Lower leg skin (tissue), 4 donors: ENCODE measurements at places on chromosomes 2 and 18.

DNA sequence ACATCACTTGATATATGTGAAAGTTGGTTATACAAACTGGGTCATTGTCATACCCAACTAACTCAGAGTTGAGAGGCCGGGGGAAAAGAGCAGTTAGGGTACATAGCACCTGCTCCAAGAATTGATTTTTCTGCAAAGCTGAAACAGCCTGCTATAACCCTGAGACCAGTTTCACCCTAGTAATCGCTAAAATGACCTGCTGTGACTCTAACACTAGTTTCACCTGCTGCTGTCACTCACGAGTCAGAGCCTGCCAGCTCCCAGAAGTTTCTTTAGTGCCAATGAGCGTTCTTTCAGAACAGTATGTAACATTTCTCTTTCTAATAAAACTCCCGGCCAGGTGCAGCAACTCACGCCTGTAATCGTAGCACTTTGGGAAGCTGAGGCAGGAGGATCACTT lies 28.0 kb downstream of the SRSF7 start:
- DNase-seq: peak; percentile 31

DNA sequence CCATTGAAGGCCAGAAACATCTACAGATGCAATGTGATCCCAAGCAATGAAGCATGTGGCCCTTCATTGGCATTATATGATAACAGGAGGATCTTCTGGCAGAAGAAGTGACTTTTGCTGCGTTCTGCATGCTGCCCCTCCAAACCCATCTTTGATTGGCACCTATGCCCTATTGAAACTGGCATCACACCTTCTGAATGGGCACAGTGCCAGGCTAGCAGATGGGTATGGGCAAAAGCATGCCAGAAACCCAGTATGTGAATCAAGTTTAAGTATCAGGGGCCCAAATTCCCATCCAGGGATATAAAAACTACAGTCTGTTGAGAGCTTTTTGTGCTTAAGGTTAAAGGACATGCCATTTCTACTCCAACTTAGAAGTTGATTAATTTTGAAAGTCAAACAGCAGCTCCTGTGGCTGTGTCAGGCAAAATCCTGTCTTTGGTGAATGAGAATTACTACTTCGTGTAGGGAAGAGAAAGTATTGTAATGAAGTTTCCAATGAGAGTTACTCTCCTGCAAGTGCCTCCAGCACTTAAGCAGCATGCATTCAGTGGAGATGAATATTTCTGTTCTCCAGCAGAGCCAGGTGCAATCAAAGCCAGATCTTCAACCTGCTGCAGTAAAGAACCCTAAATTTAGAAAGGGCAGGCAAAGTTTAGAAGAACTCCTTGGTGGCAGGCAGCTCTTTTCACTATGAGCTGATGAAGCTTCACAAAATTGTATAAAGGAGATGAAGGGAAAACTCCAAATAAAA lies 8.6 kb downstream of the VRK2 start:
- no peak for DNase-seq

DNA sequence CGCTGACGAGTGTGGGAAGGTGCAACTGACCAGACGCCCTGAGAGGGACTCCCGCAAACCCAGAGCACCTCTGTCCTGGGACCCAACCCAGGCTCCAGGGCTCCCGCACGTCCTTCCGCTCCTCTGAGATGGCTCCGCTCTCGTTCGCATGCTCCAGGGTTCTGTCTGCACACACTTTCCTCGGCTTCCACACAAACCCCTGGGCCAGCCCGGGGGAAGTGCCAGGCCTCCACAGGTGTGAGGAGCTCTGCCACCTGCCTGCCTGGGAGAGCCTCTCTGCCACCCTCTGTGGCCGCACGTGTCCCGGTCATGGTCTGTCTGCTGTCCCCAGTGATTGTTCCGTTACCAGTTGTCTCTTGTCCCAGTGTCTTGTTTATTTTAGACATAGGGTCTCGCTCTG lies 222.9 kb downstream of the HDAC4 start:
- peak; percentile 56 for DNase-seq

DNA sequence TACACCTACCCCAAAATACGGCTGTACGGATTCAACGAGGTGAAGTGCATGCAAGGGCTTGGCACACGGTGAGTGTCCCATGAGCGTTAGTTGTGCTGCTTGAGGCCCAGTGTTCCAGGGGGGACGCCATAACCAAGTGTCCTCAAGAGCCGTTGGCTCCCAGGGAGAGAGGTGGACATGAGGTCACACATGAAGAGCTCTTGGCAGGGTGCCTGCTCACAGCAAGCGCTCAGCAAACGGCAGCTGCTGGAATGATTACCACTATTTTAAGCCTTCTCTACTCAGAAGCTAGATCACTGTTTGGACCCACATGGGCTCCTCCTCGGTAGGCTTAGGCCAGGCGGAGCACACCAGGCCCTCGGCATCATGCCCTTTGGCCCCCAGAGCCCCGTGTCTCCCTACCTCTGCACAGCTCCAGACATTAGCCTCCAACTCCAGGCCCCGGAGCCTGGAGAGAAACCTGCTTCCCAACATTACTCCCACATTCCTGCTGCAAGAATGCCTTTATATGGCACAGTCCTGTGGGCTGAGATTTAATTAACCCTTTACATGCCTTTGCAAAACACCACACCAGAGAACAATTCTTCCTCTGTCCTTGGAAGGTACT lies 68.4 kb upstream of the PPP1CB start:
- no peak for DNase-seq

DNA sequence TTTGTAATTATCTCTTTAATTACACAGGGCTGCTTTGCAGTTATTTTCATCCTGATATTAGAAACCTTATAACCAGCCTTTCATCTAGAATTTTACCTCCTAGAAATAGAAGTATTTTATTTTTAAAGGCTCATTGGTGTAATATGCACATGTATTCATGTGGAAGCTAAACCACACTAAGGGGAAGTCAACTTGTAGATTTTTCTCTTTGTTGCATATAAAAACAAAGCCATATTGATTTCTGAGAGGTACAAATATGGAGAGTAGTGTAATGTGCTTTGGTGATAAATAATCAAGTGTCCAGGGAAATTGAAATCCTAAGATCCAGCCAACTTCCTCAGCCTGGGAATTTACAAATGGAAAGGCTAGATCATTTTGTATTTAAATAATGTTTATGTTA lies 301.2 kb downstream of the LRATD1 start:
- no peak for DNase-seq

GRCh38 chr2:12844511-12844910 lies 127.8 kb downstream of the TRIB2 start:
- DNase-seq: no peak
